Fibroblast of skin of abdomen (primary cell): ENCODE measurements at places on chromosomes 13 and 19.
A peak's percentile ranks its signal among the peaks of the same experiment; 100 is the strongest.

- no peak for DNase-seq
These were observed 35.8 kb upstream of the XPO4 start for GRCh38 chr13:20938302-20938701.

- DNase-seq = no peak
These were observed 553 bp upstream of the SLC7A1 start for GRCh38 chr13:29596064-29596418.

- DNase-seq = peak; percentile 93
These were observed at the start of gene ATP5F1D for GRCh38 chr19:1241417-1242095. TSS of gene ATP5F1D (plus strand) at chr19:1241751. CDS start at chr19:1241851, 100 bp downstream.

DNA sequence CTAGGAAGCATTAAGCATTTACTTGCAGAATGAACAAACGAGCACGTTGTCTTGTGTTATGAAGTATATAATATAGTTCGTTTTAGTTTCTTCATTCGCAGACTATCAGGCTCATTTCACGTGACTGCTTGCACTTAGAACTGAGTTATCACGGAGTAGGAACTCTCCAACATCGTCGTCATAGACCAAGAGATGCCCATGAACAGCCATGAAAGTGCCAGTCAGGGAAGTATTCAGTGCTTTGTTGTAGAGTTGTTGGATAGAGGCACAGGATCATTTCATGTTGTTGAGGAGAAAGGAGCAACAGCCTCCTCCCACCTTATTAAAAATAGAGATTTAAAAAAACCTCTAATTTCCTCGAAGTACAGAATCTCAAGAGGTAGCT is 977 bp upstream of the IL17D start:
- no peak for DNase-seq

GRCh38 chr19:8580710-8581281 is 3.6 kb upstream of the MYO1F start:
- peak; percentile 72 for DNase-seq

GRCh38 chr19:50702871-50703829 is 16.5 kb downstream of the SHANK1 start:
- DNase-seq = no peak

GRCh38 chr19:39160889-39161672 is 35.5 kb downstream of the PAK4 start:
- no peak for DNase-seq

DNA sequence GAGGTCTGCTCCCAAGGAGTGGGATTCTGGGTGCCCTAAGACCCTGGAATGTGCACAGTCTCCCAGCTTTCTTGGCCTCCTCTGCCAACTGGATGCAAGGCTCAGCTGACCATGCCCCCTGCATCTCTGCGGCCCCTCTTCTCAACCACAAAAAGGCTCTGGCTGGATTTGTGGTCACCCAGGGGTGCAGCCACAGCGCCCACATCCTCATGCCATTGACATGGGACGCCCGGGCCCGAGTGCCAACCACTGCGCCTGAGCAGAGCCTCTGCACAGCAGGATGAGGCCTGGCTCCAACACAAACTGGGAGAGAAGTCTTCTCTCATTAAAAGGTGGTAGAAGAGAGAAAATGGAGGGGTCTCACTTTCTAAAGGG is 103.5 kb downstream of the FOXO1 start:
- no peak for DNase-seq
